ENCODE measurements at places on chromosomes 4 and X.

DNA sequence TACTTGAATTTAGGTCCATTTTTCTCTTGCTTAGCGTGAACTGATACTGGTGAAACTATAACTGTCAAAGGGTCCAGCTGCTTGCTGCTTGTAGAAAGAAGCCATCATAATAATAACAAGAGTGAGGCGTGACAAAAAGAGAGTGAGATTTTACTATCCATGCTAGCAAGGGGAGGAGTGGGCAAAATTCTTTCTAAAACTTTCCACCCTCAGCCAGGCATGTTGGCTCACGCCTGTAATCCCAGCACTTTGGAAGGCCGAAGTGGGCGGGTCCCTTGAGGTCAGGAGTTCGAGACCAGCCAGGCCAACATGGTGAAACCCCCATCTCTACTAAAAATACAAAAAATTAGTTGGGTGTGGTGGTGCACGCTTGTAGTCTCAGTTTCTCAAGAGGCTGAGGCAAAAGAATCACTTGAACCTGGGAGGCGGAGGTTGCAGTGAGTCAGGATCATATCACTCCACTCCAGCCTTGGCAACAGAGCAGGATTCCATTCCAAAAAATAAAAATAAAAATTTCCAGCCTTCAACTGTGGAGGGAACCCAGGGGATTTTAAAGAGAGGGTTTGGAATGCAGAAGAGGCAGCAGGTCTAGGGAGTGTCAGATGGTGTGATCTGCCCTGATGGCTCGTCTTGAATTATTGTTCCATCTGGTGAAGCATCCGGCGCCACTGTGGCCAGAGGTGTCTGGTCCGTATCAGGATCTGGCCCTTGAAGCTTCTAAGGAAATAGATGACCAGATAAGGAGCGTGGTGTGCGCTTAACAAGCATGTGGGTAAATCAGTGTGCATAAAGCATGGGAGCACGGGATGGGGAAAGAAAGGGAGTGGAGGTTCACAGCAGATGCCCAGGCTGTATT lies 51.8 kb downstream of the LRP2BP start:
- no peak for DNase-seq

- no peak for DNase-seq
Observed at GRCh38 chr4:125389713-125390112, 75.0 kb downstream of the FAT4 start.

GRCh38 chr4:40656201-40656863 lies 26.7 kb upstream of the RBM47 start:
- DNase-seq = no peak

DNA sequence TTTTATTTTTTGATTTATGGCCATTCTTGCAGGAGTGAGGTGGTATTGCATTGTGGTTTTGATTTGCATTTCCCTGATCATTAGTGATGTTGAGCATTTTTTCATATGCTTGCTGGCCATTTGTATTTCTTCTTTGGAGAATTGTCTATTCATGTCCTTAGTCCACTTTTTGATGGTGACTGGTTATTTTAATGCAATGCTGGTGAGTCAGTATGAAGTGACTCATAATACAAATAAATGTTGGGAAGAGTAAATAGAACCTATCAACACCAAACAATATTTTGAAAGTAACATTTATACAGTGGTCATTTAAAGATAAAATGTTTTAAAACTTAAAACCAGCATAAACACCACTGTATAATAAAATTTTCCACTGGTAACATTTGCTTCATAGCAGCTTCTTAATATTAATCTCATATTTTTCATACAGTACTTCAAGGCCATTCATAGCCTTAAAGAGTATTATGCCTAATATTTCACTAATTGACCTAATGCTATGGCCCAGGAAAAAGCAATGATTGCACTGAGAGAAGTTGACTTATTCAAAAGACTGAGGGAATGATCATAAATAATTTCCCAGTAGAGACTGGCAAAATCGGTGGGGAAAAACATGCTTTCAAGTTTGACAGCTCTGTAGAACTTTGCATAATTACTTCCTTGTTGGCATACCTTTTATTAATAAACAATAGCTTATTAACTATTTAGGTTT lies 33.9 kb downstream of the CASK start:
- DNase-seq = no peak

- DNase-seq = no peak
Observed at GRCh38 chr4:68326141-68326540, 23.7 kb downstream of the YTHDC1 start.

GRCh38 chrX:152926279-152926678 lies 28.4 kb downstream of the ZNF185 start:
- DNase-seq = no peak

DNA sequence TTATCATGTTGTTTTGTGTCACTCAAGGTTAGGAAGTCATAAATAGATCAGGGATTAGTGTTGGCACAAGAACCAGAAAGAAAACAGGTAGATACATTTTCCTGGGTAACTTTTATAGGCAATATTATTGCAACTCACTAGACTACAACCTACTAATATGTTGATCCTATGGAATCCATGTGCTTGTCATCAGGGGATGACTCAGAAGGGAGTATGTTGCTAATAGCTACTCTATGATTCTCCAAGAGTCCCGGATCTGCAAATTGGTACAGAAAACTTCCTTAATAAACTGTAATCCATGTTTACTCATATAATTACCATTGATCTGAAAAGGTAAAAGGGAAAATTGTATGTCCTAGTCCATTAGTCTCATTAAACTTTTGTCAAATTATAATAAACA lies 11.7 kb upstream of the GNRHR start:
- DNase-seq = no peak

- no peak for DNase-seq
Observed at GRCh38 chr4:88481537-88481936, 24.6 kb downstream of the HERC5 start.

GRCh38 chr4:25928379-25929297 lies 14.6 kb downstream of the SMIM20 start:
- DNase-seq = no peak

- peak; percentile 0 for DNase-seq
Observed at GRCh38 chrX:3815896-3816664, 102.6 kb upstream of the PRKX start.

GRCh38 chrX:21749924-21750323 lies 8.0 kb downstream of the SMPX start:
- DNase-seq = no peak

- no peak for DNase-seq
Observed at GRCh38 chr4:59848457-59848856, 1351.7 kb upstream of the ADGRL3 start.

DNA sequence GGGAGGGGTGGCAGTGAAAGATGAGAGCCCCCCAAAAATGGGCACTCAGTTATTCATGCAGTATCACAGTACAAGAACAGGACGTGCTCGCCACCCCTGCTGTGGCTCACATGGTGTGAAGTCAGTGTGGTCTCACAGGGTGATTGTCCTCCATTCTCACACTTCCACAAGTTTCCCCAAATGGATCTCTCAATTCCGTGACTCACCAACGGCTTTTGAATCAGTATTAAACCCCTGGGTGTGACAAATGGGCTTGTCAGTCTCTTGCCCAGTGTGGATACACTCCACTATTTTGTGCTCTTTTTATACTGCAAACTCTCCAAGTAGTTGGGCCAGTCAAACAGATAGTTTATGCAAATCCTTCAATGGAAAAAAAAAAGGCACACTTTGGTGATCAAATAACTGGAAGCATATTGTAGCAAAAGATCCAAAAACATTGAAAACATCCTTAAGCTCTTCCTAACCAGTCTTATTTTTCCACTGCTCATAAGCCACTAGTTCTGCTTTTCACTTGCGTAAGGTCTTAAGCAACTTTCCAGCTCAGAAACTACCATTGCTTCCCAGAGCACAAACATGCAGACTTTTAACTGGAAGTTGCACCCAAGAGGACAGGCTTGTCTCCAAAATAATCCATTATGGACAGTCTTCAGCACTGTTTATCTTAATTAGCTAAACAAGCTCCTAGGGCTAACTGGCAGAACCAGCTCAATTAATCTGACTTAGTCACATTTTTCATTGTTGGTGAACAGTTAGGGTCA lies 365.7 kb downstream of the PPP3CA start:
- no peak for DNase-seq

GRCh38 chr4:128141866-128142265 lies 80.8 kb downstream of the LARP1B start:
- DNase-seq = no peak

GRCh38 chr4:95560774-95561173 lies 12.0 kb upstream of the UNC5C start:
- no peak for DNase-seq

- DNase-seq = no peak
Observed at GRCh38 chr4:153326513-153326912, 18.0 kb upstream of the MND1 start.

GRCh38 chr4:144302704-144303536 lies 162.4 kb upstream of the GYPA start:
- no peak for DNase-seq

GRCh38 chr4:30968926-30969325 lies 248.8 kb downstream of the PCDH7 start:
- no peak for DNase-seq

DNA sequence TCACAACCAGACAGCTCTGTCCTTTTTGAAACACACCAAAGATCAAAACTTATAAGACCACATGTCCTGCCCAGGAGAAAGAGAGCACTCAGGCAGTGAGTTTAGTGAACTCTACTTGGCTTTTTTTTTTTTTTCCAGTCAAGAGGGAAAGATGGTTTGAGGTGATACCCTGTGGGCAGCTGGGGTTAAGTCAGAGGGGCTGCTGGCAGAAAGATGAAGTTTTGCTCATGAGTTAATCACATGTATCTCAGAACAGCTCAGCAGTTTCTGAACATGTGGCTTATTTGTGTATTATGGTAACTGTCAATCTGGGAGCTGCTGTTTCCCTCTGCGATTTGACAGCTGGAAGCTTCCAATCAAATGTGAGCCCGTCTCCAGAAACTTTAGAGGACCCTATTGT lies 56.4 kb upstream of the MAP3K15 start:
- DNase-seq = no peak

DNA sequence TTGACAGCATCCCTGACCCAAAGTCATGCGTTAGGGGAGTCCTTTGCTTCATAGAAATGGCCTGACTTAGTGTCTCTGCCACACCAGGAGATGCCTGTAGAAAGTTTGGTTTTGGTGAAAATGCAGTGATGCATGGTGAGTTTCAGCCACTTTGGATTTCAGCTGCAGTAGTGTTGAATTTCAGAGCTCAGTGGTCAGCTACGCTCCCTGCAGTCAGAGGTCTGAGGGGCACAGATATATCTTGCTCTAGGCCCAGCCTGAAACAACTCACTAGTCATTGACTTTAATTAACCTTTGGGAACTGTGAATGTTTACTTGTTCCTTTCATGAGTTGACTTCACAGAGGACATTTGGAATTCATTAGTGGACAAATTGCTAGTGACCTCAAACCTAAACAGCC lies 17.5 kb downstream of the RBMX2 start:
- no peak for DNase-seq

- no peak for DNase-seq
Observed at GRCh38 chr4:116132946-116133345, 952.4 kb downstream of the TRAM1L1 start.

GRCh38 chrX:9873952-9874351 lies 87.7 kb downstream of the SHROOM2 start:
- DNase-seq = no peak

DNA sequence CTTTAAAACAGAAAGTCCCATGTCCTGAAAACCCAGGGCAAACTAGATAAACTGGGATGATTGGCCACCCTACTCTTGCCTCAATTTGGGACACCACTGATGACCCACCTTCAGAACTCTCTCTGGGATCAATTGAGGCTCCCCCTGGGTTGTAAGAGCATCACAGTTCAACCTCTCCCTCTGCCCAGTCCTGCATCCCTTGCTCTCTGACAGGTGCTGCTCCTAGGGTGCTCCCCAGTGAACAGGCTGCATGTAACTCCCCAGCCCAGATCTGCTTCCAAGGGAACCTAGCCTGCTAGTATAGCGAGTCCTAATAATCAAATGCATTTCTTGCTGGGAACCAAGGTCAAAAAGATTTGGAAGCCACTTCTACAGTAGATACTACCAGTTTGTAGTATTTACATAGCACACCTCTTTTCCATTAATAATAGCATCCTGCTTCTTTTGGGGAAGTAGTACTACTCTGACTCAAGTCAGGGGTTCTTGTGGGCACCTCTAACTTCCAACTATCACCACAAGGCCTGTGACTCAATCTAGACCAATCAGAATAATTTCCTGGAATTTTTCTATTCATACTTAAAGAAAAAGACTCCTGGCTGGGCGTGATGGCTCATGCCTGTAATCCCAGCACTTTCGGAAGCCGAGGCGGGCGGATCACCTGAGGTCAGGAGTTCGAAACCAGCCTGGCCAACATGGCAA lies 42.1 kb upstream of the SPINK2 start:
- DNase-seq = no peak

DNA sequence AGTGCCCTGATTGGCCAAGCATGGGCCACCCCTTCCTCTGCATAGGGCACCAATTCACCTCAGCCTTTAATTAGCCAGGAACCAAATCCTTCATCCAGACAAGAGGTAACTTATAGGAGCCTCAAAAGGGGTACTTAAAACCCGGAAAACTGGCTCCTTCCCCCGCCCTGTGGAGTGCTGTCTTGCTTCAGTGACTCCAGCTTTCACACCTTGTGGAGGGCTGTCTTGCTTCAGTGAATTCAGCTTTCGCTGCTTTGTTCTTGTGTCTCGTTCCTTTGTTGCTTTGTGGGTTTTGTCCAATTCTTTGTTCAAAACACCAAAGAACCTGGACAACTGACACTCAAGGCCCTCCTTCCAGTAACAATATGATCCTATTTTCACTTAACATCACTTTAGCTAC lies 82.2 kb upstream of the FRG1 start:
- DNase-seq = no peak

- DNase-seq = no peak
Observed at GRCh38 chr4:15318621-15319348, 109.0 kb upstream of the C1QTNF7 start.

- DNase-seq = no peak
Observed at GRCh38 chr4:145177906-145178538, 2.4 kb downstream of the OTUD4 start.

GRCh38 chr4:39426728-39427127 lies 20.0 kb downstream of the KLB start:
- DNase-seq = no peak

- no peak for DNase-seq
Observed at GRCh38 chr4:85522277-85522676, 47.3 kb downstream of the ARHGAP24 start.

DNA sequence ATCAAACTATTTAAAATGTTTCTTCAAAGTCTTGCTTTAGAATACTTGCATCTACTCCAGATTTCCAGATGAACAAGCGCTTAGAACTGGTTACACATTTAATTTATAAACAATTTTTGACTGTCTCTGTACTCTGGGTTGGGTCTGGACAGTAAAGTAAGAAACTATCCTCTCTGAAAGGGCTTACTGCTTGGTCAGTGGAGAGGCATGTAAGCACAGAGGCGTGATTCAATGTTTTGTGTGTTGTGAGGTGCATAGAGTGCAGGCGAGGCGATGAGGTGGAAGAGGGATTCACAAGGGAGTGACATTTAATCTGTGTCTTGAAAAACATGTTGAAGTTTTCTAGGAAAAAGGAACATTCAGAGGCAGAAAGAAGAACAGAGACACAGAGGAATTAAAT lies 231.4 kb downstream of the VEGFC start:
- DNase-seq = no peak

- no peak for DNase-seq
Observed at GRCh38 chrX:154748712-154749339, 2.1 kb downstream of the GAB3 start.

GRCh38 chr4:101155945-101156344 lies 191.4 kb downstream of the PPP3CA start:
- DNase-seq = no peak

GRCh38 chr4:171221181-171221580 lies 592.0 kb upstream of the GALNTL6 start:
- no peak for DNase-seq

GRCh38 chr4:75306506-75306905 lies 207.7 kb downstream of the RCHY1 start:
- no peak for DNase-seq

- no peak for DNase-seq
Observed at GRCh38 chr4:95267081-95267480, 281.7 kb downstream of the UNC5C start.
